Activated T-helper 17 cell treated with anti-CD3 and anti-CD28 coated beads, Interleukin-2, amount 50 U/mL, for 72 hours (primary cell): ENCODE measurements at places on chromosomes 16 and 17.

- no peak for ATAC-seq
Measured at GRCh38 chr16:24204150-24204665, 51.9 kb upstream of the CACNG3 start.

DNA sequence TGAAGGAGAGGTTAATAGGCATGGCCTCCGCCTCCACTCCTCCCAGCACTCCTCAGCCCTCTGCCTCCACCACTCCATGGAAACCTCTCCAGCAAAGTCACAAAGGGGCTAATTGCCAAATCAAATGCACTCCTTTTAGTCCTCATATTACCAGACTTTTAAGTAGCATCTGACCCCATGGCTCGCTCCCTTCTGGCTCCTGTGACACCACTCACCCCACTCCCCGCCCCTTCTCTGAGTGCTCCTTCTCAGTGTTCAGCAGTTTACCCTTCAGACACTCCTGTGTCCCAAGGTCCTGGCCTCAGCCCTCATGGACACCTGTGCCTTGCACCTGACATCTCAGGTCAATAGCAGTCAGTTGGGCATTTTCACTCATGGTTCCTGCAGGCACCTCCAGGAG, 243.5 kb upstream of the CCL2 start:
- no peak for ATAC-seq

DNA sequence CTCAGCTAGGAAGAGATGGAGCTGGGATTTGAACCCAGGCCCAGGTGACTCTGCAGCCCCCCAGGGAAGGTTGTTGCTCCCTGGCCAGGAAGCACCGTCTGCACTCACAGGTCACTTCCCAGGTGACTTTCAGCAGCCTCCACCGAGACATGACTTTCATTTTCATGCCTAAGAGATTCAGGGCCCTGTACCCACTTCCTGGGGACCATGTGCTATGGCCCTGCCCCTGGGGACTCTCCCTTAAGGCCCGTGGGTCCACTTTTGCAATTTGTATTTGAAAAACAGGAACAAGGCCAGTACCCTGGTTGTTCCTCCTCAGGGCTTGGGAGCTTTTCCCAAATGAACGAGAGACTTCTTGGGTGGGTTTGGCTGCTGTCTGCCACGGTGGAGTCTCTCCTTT, 191.0 kb downstream of the IRF8 start:
- no peak for ATAC-seq

GRCh38 chr16:69554495-69554894, 11.3 kb upstream of the NFAT5 start:
- peak; percentile 63 for ATAC-seq

- ATAC-seq: peak; percentile 47
Measured at GRCh38 chr17:69539274-69539673, 124.8 kb downstream of the MAP2K6 start.

DNA sequence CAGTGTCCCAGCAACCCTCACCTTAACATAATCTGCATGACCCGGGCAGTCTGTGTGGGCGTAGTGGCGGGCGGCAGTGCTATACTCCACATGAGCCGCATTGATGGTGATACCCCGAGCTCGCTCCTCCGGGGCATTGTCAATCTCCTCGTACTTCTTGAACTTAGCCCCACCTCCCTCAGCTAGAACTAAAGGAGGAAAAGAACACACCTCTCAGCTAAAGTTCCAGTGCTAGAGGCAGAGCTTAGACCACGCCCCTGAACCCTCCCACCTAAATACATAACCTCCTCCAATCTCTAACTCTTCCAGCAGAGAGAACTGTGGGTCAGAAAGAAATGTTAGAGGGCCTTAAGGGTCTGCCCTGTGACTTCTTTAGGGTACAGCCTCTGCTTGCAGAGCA, 855 bp downstream of the TUFM start:
- ATAC-seq: no peak

DNA sequence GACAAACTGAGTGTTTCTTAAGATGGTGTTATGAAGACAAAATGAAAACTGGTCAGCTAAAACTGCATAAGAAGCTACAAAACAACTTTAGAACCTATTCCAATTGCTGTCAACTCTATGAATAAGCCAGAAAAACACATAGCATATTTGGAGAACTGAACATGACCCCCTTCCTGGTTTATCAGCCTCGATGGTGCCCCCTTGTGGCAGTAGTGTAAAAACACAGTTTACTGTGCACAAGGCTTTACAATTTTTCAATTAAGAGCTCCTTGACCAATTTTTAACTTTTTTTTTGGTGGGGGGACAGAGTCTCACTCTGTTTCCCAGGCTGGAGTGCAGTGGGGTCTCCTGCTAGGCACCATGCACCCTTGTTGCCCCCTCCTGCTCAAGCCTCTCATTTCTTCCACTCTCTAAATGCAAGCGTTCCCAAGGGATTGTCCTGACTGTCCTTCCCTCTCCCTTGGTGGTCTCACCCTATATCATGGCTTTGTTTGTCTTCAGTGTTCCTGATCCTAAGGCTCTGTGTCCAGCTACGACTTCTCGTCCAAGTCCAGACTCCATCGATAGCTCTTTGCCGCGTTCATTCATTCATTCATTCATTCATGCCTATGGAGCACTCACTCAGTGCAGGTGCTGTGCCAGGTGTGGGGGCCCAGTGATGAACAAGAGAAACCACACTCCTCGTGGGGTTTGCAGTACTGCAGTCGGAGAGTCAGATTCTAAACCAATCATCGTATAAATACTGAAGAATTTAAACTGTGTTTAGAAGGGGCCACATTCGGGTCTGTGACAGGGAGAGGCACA, 7.5 kb downstream of the EIF1 start:
- peak; percentile 53 for ATAC-seq

GRCh38 chr17:50205963-50206505, 4.6 kb upstream of the COL1A1 start:
- no peak for ATAC-seq

- ATAC-seq: peak; percentile 98
Measured at GRCh38 chr16:57984443-57985203, 13.7 kb upstream of the CNGB1 start.

GRCh38 chr17:79041041-79041570, 17.1 kb downstream of the C1QTNF1 start:
- ATAC-seq: no peak

GRCh38 chr17:32297860-32298259, 32.2 kb downstream of the RHBDL3 start:
- no peak for ATAC-seq

- no peak for ATAC-seq
Measured at GRCh38 chr17:16926061-16926511, 45.8 kb downstream of the TNFRSF13B start.

- peak; percentile 8 for ATAC-seq
Measured at GRCh38 chr16:70438585-70438968, 323 bp downstream of the ST3GAL2 start.

DNA sequence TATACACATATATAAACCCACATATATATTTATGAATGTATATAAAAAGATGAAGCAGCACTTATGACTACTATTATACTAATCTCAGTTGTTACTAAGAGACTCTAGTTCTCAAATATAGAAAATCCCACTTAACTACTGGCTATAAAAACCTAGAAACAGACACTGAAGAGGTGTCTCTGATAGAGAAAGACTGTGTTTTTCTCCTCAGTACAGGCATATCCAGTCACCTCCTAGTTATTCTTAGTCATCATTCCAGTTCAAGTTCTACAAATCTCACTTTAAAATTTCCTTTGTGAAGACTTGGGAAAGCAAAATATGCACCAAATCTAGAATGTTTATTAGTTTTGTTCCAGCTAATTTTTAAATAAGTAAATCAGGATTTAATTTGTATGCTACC, 93.9 kb downstream of the STH start:
- ATAC-seq: peak; percentile 31

DNA sequence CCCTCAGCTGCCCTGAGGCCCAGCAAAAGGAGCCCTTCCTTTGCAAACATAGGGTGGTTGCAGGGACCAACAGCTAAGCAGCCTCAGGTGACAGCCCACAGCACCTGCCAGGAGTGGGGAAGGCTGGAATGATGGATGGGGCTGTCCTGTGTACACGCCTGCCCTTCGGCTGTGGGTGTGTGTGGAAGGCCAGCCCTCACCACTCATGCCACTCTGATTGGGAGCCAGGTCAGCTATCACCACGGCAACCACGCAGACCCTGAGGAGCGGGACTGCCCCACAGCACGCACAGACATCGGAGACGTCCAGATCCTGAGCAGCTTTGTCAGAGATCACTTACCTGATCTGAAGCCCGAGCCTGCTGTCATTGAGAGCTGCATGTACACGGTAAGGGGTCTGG, 11.9 kb downstream of the PIPOX start:
- ATAC-seq: no peak

DNA sequence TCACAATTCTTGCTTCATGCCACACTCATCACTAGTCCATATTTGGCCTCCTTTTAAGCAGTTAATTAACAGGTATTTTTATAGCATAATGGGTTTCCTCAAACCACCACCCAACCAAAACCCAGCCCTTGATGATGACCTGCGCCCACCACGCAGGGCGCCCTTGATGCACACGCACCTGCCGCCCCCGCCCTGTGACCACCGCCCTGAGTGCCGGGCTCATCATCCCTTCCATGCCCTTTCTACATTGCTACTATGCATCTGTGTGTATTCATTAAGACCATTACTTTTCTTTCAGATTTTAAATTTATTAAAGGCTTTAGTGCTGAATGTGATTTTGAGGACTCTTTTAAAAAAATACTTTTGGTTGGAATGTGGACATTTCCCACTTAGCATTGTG, 204.8 kb upstream of the CHMP6 start:
- ATAC-seq: no peak

GRCh38 chr16:8926827-8927226, 36.9 kb downstream of the USP7 start:
- no peak for ATAC-seq

DNA sequence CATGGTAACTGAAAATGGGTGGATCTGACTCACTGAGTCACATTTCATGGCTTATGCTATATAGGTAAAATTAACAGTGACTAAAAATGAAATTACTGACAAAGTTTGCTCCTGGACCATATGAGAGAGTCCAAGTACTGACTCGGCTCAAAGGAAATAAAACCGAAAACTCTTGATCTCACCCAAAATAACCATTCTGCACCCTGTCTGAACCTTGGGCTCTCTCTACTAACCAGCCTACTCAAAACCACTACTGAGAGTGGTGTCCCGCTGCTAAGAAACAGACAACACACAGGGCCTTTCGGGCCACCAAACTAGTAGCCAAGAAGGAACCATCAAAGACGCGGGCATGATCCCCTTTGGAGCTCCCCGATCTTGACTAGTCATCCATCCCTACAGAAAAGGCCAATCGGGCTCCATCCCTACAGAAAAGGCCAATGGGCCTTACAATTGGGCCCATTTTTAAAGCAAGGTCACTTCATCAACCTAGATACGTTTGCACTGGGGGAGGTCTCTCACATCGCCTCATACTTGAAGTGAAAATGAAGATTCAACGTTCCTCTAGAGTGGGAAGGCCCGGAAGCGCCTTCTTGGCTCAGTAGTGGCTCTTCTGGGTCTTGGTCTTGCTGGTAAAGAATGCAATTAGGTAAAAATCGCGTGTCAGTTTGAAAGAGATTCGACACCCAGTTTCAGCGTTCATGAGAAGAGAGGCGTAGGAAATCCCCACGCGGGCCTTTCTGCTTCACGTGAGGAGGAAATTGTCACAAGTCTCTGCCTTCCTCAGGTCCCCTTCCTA, 720 bp upstream of the ZPBP2 start:
- peak; percentile 82 for ATAC-seq

DNA sequence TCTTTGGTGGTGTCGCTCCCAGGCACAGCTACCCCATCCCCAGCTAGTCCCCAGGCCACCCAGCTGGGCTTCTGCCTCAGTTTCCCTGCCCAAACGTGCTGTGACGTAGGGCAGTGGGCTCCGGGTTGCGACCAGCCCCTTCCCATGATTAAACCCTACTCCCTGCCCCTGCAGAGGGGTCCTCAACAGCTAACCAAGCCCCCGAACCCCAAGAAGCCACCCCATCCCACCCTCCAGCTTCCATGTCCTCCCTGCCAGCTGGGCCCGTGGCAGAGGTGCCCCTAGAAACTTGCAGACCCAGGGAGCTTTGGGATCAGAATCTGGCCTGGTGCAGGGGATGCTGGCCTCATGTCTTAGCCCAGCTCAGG, 879 bp upstream of the NTN3 start:
- ATAC-seq: no peak

GRCh38 chr16:1291576-1291974, 17.9 kb upstream of the UBE2I start:
- ATAC-seq: no peak

GRCh38 chr16:24125214-24125613, 130.9 kb upstream of the CACNG3 start:
- no peak for ATAC-seq

- ATAC-seq: no peak
Measured at GRCh38 chr16:28078261-28078660, 14.7 kb upstream of the GSG1L start.

DNA sequence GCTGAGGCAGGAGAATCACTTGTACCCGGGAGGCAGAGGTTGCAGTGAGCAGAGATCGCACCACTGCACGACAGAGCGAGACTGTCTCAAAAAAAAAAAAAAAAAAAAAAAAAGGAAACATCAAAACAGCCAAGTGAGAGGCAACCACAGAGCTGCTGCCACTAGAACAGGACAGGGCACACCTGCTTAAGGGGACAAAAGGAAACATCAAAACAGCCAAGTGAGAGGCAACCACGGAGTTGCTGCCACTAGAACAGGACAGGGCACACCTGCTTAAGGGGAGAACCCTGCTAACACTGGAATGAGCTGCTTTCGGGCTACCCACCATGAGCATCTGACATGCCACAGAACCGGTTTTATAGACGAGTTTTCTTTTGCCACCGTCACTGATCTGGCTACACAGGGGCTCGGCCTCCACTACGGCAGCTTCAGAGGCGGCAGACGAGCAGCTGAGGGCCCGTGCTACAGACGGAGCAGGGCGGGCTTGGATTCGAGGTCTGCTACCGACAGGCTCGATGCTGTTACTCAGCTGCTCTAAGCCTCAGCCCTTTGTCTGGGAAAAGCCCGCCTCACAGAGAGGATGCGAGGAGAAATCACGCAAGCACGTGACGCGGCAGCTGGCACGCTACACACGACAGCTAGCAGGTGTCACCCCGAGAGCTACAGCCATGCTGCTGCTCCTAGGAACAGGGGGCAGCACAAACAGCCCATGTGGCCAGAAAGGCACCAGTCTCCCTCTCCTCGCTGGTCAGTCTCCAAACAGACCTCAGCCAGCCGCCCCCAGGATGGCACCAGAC, 2.0 kb downstream of the P4HB start:
- ATAC-seq: no peak
